ENCODE measurements at places on chromosomes 3 and 15. TPM values are rescaled to one million over a fixed set of nuclear protein-coding genes. Genes with fewer than 3 reads are reported as not detected.

DNA sequence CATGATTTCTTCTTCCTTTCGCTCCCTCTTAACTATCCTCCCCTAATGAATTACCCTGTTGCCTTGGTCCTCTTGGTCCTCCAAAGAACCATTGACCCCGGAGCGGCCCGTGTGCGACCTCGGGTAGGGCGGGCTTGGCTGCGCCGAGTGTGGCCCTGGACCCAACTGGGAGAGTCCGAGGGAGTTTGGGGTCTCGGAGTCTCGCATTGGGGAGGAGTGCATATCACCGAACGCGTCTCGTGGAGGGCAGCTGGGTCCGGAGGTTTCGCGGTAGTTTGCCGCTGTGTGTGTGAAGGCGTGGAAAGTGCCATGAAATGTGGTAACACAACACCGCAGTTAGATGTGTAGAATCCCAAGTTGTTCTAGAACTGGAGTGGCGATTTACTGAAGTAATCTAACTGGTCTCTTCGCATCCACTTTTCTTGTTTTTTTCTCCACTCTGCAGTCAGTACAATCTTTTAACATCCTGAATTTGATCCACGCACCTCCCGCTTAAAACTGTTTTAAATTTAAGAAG lies 363 bp downstream of the GTF2E1 start:
- peak overlapping the region; percentile 81 for H3K4me3 ChIP-seq
- H3K4me1 ChIP-seq, result 0 out of 2 replicates have a peak, but pooled peaks cover 5% of the 10 kb centered on the region
- peak overlapping the region; percentile 99 for H3K27ac ChIP-seq
- DNase-seq, result no peak
- no peaks in the 10 kb centered on the region for H3K27me3 ChIP-seq

Gene TMEM42
- total RNA-seq, result 8.8 TPM

- peak overlapping the region; percentile 90 for H3K27ac ChIP-seq
- H3K27me3 ChIP-seq, result no peaks in the 10 kb centered on the region
- H3K4me1 ChIP-seq, result peaks cover 11% of the 10 kb centered on the region
Observed at GRCh38 chr3:160754371-160754854, 1.6 kb upstream of the PPM1L start.

Gene GNAT1
- 0.50 TPM for total RNA-seq

Gene SCG5
- total RNA-seq, result 0.84 TPM

Gene UBAP1L
- total RNA-seq, result 2.7 TPM

GRCh38 chr3:44451441-44451840 lies 26.0 kb downstream of the ZNF445 start:
- DNase-seq, result no peak
- no peaks in the 10 kb centered on the region for H3K27me3 ChIP-seq
- no peaks in the 10 kb centered on the region for H3K4me1 ChIP-seq
- H3K4me3 ChIP-seq, result no peak overlapping the region
- no peak overlapping the region for H3K27ac ChIP-seq

Gene MME
- total RNA-seq, result 0.52 TPM

DNA sequence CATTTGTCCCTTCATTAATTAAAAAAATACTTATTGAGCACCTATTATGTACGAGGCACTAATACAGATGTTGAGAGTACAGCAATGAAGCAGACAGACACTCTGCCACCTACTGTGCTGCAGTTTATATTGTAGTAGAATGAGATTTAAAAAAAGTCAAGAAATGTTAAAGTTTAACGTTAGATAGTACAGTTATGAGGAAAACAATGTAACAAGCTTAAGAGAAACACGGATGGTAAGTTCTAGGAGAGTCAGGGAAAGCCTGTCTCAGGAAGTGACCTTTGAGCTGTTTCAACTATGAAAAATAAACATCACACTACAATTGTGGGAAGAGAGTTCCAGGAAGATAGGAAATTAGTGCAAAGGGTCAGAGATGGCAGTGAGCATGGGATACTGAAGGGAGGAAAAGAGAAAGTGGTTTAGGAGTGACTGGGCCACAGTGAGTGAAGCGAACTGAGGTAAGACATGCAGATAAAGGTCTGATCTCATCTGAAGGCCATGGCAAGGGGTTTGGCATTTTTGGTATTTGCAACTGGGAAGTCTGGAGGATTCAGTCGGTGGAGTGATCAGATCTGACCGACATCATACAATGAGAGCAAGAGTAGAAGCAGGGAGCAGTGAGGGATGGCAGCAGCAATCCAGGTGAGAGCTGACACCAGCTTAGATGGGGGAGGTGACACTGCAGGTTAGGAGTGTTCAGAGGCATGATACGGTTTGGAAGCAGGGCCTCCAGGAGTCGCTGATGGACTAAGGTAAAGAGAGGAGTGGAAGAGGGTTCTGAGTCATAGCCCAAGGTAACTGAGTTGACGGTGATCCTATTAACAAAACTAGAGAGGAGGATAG lies 28.5 kb downstream of the PLSCR4 start:
- peak overlapping the region; percentile 1 for H3K4me3 ChIP-seq
- H3K27me3 ChIP-seq, result no peaks in the 10 kb centered on the region
- peak; percentile 89 for DNase-seq
- peaks cover 40% of the 10 kb centered on the region for H3K4me1 ChIP-seq
- H3K36me3 ChIP-seq, result no peaks in the 10 kb centered on the region
- peak overlapping the region; percentile 59 for H3K27ac ChIP-seq

- peaks cover 13% of the 10 kb centered on the region for H3K4me1 ChIP-seq
- no peak overlapping the region for H3K27ac ChIP-seq
- DNase-seq, result no peak
- H3K4me3 ChIP-seq, result no peak overlapping the region
- H3K36me3 ChIP-seq, result no peaks in the 10 kb centered on the region
Observed at GRCh38 chr3:187913617-187914033, 168.4 kb upstream of the BCL6 start.

DNA sequence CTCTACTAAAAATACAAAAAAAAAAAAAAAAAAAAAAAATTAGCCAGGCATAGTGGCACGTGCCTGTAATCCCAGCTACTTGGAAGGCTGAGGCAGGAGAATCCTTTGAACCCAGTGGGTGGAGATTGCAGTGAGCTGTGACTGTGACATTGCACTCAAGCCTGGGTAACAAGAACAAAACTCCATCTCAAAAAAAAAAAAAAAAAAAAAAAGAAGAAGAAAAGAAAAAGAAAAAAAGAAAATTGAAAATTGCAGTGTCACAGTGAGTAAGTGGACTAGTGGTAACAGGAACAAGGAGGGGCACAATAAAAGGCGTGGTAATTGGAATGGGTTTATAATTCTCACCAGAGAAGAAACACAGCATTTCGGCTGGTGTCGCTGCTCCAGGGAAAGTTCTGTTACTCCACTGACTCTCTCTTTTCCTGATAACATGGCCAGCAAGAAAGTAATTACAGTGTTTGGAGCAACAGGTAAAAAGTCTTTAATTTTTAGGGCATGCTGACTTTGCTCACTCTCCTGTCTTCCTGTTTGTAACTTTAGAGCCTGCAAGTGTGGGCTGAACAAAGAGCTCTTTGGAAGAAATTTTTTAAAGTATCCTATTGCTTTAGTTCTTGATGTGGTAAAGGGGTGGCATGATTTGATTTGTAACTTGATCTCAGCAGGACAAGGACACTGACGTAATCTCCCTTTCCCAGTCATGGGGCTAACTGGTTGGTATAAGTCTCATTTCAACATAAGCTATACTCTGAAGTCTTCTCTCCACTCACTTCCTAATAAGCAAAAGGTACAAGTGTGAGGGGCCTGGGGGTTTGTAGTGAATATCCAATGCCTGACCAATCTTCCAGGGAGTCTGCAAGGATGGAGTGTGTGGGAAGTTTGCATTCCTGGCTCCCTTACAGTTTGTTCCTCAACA lies 22.1 kb upstream of the TRA2B start:
- H3K27me3 ChIP-seq, result no peaks in the 10 kb centered on the region
- H3K27ac ChIP-seq, result no peak overlapping the region
- DNase-seq, result no peak
- no peak overlapping the region for H3K4me3 ChIP-seq
- no peaks in the 10 kb centered on the region for H3K4me1 ChIP-seq

Gene GPR156
- total RNA-seq, result 3.1 TPM

DNA sequence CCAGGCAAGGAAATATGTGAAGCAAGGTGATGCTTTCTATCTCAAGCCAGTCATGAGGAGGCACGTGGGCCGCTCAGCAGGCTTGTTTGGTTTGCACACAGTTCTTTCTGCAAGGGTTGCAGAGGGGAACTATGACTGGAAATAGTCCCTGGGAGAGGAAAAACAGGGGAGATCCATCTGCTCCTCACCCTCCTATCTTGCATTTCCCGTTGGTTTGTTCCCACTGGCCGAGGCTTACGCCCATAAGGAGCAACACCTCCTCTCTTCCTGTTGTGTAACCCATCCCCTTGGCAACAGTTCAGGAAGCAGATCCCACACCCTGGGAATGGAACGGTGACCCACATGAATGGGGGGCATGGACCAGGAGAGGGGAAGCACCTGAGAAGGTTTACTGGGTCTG lies 72.1 kb upstream of the MAGI1 start:
- no peaks in the 10 kb centered on the region for H3K27me3 ChIP-seq
- H3K4me1 ChIP-seq, result peaks cover 9% of the 10 kb centered on the region
- H3K4me3 ChIP-seq, result no peak overlapping the region
- H3K27ac ChIP-seq, result no peak overlapping the region
- no peak for DNase-seq
- no peaks in the 10 kb centered on the region for H3K36me3 ChIP-seq

GRCh38 chr3:169591159-169591951 lies 72.2 kb downstream of the MECOM start:
- H3K4me1 ChIP-seq, result no peaks in the 10 kb centered on the region
- no peaks in the 10 kb centered on the region for H3K27me3 ChIP-seq
- H3K36me3 ChIP-seq, result no peaks in the 10 kb centered on the region
- H3K4me3 ChIP-seq, result no peak overlapping the region
- H3K27ac ChIP-seq, result no peak overlapping the region
- no peak for DNase-seq

Gene RHCG
- total RNA-seq, result not detected

Gene GUCA1C
- total RNA-seq, result not detected

Gene IP6K2
- 100 TPM for total RNA-seq

Gene ARGFX
- total RNA-seq, result not detected

DNA sequence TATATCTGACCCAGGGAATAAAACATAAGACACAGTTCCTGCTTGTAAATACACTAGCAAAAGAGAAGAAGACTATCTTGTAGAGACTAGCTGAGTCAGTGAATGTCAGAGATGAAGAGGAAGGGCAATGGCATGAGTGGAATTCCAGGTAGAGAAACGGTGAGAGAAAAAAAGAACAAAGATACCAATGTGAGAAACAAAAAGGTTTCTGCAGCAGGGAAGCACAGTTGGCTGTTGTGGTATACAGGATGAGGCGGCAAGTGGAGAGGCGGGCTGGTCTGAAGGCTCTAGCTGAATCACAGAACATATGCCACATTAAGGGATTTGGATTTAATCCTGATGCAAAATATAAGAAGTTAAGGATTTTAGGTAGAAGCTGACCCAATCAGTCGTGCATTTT lies 17.1 kb upstream of the TASOR start:
- no peak for DNase-seq
- no peaks in the 10 kb centered on the region for H3K27me3 ChIP-seq
- peaks cover 4% of the 10 kb centered on the region for H3K4me1 ChIP-seq
- no peak overlapping the region for H3K4me3 ChIP-seq
- H3K27ac ChIP-seq, result no peak overlapping the region
- H3K36me3 ChIP-seq, result no peaks in the 10 kb centered on the region

GRCh38 chr3:106577241-106577640 lies 708.4 kb upstream of the CBLB start:
- no peak overlapping the region for H3K27ac ChIP-seq
- H3K4me3 ChIP-seq, result no peak overlapping the region
- no peaks in the 10 kb centered on the region for H3K27me3 ChIP-seq
- no peak for DNase-seq
- H3K36me3 ChIP-seq, result no peaks in the 10 kb centered on the region
- H3K4me1 ChIP-seq, result no peaks in the 10 kb centered on the region

DNA sequence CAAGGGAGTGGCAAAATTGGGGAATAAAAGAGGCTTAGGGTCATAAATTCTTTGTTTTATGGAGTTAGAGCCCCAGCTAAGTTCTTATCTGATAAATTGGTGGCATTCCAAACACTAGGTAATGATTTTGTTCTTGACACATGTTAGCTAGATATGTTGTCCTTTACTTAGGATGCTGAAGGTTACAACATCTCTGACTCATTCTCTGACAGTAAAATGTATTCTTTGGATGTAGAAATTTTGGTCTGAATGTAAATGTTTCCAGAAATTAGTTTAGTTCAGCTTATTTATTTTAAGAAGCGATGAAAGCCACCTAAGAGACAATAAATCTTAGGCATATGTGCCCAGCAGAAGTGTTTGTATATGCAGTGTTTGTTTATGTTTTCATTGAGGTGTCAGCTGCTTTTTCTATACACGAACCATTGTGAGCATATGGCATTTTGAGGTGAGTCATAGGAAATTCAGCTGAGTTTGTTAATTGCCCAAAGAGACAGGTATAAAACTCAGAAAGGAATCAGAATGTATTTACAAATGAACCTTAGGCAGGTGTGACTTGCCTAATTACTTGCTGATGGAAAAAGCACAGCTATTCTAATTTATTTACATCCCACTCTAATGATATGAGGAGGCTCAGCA lies 247.7 kb downstream of the AGBL1 start:
- no peaks in the 10 kb centered on the region for H3K4me1 ChIP-seq
- no peak overlapping the region for H3K4me3 ChIP-seq
- H3K27ac ChIP-seq, result no peak overlapping the region
- no peaks in the 10 kb centered on the region for H3K36me3 ChIP-seq
- no peaks in the 10 kb centered on the region for H3K27me3 ChIP-seq

Gene RHOV
- total RNA-seq, result 3.2 TPM

Gene PRSS50
- not detected for total RNA-seq

Gene ZNF385D
- total RNA-seq, result not detected

Gene EXD1
- total RNA-seq, result not detected

Gene C2CD4A
- 0.11 TPM for total RNA-seq

GRCh38 chr3:185087419-185087818 lies 65.4 kb downstream of the C3orf70 start:
- no peak for DNase-seq
- no peak overlapping the region for H3K4me3 ChIP-seq
- H3K4me1 ChIP-seq, result peaks cover 8% of the 10 kb centered on the region
- no peaks in the 10 kb centered on the region for H3K27me3 ChIP-seq

Gene RPUSD2
- 14.6 TPM for total RNA-seq

Gene CPEB1
- 0.82 TPM for total RNA-seq

GRCh38 chr15:65612616-65612946 lies 1.6 kb upstream of the INTS14 start:
- peaks cover 9% of the 10 kb centered on the region for H3K4me1 ChIP-seq
- peak overlapping the region; percentile 99 for H3K27ac ChIP-seq
- no peaks in the 10 kb centered on the region for H3K36me3 ChIP-seq
- H3K27me3 ChIP-seq, result no peaks in the 10 kb centered on the region

Gene MB21D2
- 10.6 TPM for total RNA-seq

DNA sequence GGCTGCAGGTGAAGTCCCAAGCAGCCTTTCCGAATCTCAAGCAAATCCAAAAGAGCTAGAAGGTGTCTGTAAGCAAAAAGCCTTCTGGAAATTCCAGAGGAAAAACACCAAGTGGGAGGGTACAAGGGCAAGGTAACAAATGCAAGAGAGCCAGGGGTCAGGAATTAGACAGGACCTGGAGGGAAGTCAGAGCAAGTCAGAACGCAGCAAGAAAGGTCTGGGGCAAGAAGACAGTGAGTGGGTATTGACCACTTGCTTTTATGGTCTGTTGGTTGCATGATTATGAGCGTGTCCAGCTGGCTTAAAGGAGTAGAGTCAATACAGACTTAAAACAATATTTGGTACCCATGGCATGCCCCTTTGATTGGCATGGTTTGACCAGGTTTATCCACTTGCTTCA lies 66.7 kb upstream of the OXTR start:
- peaks cover 14% of the 10 kb centered on the region for H3K4me1 ChIP-seq
- no peaks in the 10 kb centered on the region for H3K27me3 ChIP-seq
- no peak overlapping the region for H3K27ac ChIP-seq
- no peaks in the 10 kb centered on the region for H3K36me3 ChIP-seq
- no peak overlapping the region for H3K4me3 ChIP-seq

Gene MUSTN1
- total RNA-seq, result 1.8 TPM
